NCI-H2029 treated with DMSO at 0.1 percent for 48 hours (cell line): ENCODE measurements at places on chromosomes 7 and 10.

GRCh38 chr10:6713716-6714115 is 133.6 kb upstream of the PRKCQ start:
- no peak for DNase-seq

GRCh38 chr7:149156898-149157297 is 9.6 kb downstream of the ZNF398 start:
- DNase-seq: no peak

DNA sequence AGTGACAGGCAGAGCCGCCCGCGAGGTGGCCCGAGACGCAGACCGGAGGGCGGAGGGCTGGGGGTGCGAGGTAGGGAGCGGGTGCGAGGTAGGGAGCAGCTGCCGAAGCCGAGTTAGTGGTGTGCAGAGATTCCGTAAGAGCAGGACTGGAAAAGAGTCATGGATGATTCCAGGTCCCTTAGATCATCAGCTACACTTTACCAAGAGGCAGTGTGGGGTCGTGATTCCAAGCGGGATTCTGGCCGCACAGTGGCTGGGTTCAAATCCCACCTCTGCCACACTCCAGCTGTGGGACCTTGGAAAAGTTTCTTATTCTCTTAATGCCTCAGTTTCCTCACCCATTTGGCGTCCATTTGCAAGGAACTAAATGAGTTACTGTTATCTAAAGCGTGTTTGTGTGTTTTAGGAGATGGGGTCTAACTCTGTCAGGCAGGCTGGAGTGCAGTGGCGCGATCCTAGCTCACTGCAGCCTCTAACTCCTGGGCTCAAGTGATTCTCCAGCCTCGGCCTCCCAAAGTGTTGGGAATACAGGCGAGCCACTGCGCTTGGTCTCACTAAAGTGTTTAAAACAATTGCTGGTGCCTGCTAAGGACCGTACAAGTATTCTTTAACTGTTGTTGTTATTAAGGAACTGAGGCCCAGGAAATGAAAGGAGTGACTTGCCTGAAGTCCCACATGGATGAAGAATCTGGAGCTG is 1.1 kb downstream of the NDUFB2 start:
- DNase-seq: no peak

DNA sequence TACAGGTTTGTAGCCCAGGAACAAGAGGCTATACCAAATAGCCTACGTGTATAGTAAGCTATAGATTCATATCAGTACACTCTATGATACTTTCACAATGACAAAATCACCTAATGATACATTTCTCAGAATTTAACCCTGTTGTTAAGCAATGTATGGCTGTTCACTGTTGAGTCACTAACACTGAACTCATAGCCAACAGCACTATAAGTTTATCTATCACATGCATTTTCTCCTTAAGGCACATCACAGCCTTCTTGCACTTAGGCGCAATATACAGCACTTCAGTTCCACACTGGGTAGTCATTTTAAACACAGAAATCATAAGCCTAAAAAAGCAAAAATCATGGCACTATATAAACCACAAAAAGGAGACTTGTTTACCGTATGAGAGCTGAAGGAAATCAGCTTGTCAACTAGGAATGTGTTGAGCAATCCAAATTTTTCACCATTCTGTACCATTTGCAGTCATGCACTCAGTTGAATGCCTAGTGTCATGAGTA is 45.6 kb downstream of the ZNF438 start:
- no peak for DNase-seq
